T-helper 1 cell (primary cell): ENCODE measurements at places on chromosomes 13 and 19.

GRCh38 chr19:41978470-41978869, 15.6 kb downstream of the ATP1A3 start:
- no peak for DNase-seq

DNA sequence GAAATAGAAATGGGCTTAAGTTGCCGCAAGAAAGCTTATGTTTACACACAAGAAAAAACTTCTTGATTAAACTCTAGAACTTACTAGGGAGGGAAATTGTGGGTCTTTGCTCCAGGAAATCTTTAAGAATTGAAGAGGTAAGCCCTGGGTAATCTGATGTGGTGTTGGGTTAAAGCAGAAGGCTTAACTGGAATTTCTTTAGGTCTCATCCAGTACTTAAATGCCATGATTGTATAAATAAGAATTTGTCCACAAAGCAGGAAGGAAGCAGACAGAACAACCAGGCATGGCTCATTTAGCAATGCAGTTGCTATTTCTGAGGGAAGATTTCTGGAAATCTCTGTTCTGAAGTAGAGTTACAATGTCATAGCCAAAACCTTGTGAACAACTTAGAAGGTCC, 360.4 kb downstream of the KLF5 start:
- DNase-seq: no peak

DNA sequence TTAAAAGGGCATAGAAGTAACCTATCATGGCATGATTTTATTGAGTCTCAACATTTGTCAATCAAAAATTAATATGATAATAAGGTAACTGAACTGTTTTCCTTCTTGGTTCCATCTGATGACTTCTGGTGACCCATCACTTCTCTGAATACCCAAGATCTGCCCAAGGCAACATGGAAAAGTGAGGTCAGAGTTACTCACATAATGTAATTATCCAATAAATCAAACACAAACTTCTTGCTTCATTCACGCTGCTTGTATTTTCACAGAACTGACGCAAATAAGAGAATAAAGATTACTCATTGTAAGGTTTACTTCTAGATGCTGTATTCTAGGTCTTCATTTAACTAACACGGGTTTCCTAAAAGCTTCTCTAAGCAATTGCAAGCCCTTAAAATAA, 361.6 kb downstream of the RBM26 start:
- no peak for DNase-seq

DNA sequence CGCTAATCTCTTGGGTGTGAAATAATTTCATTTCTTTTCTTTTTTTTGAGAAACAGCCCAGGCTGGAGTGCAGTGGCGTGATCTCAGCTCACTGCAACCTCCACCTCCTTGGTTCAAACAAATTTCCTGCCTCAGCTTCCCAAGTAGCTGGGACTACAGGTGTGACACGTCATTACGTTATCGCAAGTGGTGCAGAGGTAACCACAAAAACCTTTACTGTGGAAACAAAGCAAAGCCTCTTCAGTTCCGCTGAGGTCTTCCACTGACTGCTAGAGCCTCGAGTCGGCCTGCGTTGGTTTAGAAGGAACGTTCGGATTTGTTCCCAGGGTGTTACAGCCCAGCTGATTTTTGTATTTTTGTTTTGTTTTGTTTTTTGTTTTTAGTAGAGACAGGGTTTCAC, 2.0 kb upstream of the ZNF784 start:
- DNase-seq: peak; percentile 61

GRCh38 chr13:48505597-48506091, 27.2 kb downstream of the RCBTB2 start:
- DNase-seq: peak; percentile 96

DNA sequence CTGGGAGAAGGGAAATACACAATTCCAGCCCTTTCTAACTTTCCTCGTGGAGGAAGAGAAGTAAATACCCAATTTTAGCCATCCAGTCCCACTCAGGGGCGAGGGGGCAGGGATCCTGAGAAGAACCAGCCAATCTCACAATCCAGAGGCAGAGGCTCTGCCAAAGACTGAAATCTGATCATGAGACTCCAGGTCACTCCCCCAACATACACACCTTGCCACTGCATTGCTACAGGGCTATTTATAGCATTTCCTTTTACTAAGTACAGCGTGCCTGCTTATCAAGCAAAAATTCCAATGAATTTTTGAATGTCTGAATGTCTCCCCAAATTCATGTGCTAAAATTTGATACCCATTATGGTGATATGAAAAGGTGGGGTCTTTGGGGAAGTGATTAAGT, 1687.5 kb downstream of the EFNB2 start:
- DNase-seq: no peak

DNA sequence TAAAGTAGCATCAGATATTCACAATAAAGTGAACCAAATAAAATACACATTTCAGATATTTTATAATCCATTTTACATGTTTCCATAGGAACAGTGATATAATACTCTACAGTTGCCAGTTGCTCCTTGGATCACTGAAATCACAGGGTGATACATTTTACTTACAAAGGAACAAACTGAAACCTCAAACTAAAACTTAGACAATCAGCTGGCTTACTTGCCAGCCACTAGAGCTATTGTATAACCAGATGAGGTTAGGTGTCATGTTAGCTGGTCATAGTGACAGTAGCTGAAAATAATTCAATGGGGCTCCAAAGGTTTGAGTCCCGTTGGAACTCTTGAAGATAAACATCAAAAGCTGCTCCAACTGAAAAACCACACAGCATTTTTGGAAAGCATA, 274.6 kb downstream of the ITGBL1 start:
- no peak for DNase-seq

DNA sequence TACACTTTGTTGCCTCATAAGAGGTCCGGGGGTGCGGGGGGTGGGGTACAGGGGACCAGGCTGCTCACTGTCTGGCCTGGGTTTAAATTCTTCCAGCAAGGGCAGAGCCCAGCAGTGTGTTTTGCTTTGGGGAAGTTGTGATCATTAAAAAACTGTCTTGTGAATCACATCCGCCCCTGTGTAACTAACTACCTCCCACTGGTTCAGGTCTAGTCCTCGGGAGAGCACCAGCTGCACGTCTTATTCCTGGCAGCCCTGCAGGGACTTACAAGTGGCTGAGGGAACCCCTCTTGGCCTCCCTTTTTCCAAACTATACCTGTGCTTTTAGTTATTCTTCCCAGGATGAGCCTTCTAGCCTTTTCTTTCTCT, 127.5 kb downstream of the SIPA1L3 start:
- no peak for DNase-seq

DNA sequence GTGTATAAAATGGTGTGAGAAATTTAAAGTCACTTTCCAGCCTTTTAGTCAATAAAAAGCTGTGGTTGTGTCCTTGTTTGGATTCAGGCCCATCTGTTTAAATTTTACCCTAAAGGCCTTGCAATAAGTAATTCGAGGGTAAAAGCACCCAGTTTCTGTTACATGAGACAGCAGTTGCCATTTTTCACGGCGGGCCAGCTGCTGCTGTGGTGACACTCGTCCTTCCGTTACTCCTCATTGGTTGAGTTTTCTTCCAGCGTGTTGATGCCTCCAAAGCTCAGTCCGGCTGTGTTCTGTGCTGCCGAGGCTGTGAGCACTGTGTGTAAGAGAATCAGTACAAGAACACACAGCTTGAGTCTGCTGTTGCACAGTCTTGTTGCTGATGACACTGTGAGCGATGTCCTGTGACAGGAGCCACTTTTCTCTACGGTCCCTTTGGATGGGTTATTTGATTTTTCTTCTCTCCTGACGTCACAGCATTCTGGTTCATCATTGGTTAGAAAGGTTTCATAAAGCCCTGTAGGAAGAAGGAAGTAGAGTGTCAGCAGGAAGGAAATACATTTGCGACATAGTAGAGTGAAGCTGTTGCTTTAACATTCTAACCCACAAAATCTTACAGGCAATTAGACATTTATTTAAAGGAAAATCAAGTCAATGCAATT, 602.5 kb upstream of the ARGLU1 start:
- no peak for DNase-seq

DNA sequence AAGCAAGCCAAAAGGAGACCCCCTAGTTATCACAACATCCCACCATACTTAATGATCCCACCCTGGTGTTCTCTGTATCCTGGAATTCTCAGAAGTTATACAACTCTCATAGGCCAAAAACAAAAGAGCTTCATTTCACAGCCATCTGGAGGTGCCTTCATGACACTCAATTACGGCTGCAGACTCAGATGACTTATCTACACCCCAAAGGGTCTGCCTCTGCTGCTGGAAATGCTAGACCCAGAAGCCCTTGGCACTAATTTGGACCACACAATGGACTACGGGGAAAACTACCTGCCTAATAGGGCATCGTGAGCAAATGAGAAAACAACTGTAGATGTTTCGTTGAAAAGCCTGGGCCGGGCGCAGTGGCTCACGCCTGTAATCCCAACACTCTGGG, 40.2 kb downstream of the BRD4 start:
- no peak for DNase-seq

DNA sequence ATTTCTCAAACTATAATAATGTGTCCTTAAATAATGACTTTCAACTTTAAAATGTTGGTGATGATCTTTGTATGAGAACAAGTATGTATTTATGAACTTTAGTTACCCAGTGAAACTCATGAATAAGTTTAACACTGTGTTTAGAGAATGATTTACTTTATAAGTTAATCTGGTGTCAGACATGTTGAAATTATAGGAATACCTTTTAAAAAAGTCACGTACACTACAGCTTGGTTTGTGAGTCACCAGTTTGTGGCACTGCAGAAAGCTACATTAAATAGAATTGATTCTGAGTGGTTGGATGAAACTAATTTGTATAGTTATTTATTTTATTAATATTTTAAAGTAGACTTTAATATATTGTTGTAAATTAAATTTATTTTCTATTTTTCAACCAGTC, 1366.2 kb upstream of the PCDH20 start:
- no peak for DNase-seq

- DNase-seq: no peak
These were observed 97.0 kb downstream of the SLC7A1 start for GRCh38 chr13:29498426-29499040.

DNA sequence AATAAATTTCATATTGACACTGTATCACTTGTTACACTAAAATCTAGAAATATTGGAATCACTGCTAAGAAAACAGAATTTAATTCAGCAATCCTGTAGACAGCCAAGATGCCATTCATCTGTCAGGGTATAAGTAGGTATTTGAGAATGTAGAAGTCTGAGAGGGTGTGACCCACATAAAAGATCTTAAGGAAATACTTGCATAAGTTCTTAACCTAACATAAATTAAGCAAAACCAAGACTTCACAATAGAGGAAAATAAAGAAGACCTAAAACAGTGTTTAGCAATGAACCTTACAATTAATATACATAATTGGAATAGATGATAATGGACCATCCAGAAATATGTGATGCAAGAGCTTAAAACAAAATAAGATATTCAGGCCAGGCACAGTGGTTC, 636.2 kb downstream of the TBC1D4 start:
- DNase-seq: no peak

GRCh38 chr19:8877854-8878705, 45.9 kb downstream of the MBD3L1 start:
- DNase-seq: no peak

DNA sequence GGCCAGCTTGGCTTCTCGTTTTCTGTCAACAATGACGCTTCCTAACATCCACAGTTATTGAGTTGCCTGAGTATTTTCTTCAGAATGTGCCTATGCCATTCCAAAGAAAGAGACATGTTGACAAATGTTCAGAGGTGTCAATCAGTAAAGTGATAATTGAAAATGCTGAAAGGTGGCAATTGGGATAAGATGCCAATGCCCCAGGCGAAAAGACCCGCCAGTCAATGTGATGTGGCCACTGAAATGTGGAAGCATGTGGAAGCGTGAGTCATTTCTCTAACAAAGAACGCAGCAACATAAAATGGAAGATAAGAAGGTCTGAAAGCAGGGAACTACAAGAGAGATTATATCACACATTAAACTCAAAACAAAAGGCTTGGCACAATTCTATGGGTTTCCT, 882.2 kb upstream of the SLC10A2 start:
- no peak for DNase-seq

GRCh38 chr19:5897189-5897969, 6.2 kb downstream of the NDUFA11 start:
- no peak for DNase-seq

DNA sequence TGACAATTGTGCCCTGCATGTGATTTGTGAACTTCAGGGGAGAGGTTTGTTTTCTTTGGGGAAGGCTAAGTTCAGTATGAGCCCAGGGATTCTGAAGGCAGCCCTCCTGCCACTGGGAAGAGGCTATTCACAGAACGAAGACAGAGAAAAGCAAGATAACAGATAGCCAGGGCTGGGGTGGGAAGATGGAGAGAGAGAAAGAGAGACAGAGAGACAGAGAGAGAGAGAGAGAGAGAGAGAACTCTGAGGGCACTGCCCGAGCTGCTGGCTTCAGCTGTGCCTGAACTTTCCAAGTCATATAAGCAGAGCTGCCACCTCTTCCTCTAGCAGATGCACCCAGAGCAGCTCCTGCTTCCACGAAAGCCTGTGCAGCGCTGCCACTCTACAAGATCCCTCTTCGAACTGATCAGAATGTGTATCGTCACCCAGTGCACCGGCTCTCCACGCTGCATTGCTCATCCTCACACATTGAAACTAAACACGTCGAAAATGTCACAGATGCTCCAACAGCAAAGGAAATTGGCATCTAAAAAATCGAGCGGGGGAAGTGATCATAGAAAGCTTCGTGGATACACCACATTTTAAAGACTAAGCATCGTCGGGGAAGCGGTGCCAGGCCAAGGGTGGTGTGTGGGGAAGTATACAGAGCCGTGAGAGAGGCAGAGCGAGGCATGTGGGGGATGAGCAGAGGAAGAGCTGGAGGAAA, 81.8 kb upstream of the SIAH3 start:
- DNase-seq: no peak

DNA sequence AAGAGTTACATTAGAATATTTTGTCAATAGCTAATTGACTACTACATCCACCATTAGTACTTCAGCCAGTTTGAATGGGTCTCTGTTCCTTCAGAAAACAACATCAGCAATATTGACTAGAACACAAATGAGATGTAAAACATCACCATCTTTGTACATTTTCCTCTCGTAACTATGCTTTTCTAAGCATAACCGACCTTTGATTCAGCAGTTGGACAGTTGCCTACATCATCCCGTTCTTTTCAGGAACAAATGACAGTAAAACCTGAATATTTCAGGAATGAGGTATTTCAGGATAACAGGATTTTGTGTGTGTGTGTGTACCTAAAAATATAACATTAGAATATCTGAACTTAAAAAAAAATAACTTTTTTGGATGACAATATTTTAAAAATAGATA, 60.9 kb downstream of the STARD13 start:
- DNase-seq: no peak

- no peak for DNase-seq
These were observed 9.7 kb downstream of the SIGLEC8 start for GRCh38 chr19:51448411-51449016.

- no peak for DNase-seq
These were observed 521.8 kb downstream of the MYO16 start for GRCh38 chr13:109151255-109151654.

- DNase-seq: no peak
These were observed 22.1 kb upstream of the F7 start for GRCh38 chr13:113083402-113084061.

- DNase-seq: no peak
These were observed 3.7 kb upstream of the MKNK2 start for GRCh38 chr19:2054763-2055162.

DNA sequence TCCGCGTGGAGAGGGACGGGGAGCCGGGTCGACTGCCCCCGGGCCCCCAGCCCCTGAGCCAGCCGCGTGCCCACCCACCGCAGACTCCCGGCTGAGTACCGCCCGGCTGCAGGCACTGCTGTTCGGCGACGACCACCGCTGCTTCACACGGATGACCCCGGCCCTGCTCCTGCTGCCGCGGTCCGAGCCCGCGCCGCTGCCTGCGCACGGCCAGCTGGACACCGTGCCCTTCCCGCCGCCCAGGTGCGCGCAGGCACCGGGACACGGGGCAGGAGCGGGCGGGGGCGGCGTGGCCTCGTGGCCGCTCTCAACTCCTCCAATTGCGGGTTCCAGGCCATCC, 1.6 kb downstream of the AMH start:
- no peak for DNase-seq
